Calu3 (cell line): ENCODE measurements at places on chromosomes 11 and 22.

GRCh38 chr11:48017105-48017830 is 36.9 kb downstream of the PTPRJ start:
- no peak for DNase-seq

GRCh38 chr22:49632199-49633009 is 195.3 kb downstream of the BRD1 start:
- peak; percentile 80 for DNase-seq

- DNase-seq, result no peak
Measured at GRCh38 chr11:69870766-69871165, 51.5 kb upstream of the FGF3 start.

DNA sequence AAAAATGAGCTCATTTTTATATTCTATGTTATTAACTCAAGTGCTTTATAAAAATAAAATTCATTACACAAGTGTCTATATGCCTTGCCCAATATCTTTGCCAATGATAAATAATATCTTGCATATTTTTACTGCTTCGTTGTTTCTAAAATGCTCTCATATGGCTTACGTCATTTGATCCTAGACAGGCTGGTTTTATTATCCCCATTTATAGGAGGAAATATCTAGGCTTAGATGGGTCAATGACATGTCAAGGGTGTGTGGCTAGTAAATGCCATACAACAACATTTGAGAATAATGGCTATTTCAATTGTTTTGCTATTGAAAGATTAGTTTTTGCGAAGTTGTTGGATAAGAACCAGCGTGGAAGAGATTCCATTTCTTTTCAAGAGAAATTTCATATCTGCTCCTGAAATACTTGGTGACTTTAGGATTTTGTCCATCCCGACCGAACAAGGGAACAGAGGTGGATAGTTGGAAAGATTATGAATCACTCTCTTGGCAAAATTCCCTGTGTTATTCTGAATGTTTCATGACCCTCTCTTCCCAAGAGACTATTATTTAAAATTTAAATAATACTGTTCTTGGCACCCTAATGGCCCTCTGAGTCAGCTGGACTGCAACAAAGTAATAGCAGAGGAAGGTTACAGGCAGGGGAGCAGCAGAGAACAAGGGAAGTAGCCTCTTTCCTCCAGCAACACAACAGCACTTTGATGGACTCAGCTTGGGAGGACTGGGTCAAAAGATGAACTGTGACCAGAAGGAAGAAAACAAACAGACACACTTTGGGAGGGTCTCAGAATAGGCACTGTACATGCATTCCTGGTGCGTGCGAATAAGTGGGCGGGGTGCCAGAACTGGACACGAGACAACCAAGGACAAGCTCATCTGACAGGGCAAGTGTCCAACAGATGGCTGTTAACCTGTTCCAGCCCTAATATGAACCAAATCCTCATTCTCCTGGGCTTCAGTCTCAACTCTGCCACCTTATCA is 94.5 kb downstream of the ME3 start:
- peak; percentile 41 for DNase-seq

GRCh38 chr11:65506772-65507505 is 8.1 kb downstream of the MALAT1 start:
- DNase-seq, result peak; percentile 43

DNA sequence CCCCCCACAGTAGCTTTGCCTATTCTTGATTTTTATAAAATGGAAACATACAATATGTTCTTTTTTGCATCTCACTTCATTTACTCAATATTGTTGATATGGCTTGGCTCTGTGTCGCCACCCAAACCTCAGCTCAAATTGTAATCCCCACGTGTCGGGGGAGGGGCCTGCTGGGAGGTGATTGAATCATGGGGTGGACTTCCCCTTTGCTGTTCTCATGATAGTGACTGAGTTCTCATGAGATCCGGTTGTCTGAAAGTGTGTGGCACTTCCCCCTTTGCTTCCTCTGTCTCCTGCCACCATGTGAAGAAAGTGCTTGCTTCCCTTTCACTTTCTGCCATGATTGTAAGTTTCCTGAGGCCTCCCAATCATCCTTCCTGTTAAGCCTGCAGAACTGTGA is 431.3 kb downstream of the MN1 start:
- no peak for DNase-seq

- DNase-seq, result peak; percentile 43
Measured at GRCh38 chr11:25981998-25982397, 349.9 kb upstream of the ANO3 start.

- no peak for DNase-seq
Measured at GRCh38 chr11:46560300-46560991, 33.4 kb downstream of the AMBRA1 start.

- no peak for DNase-seq
Measured at GRCh38 chr22:19176175-19176643, 2.3 kb downstream of the SLC25A1 start.

DNA sequence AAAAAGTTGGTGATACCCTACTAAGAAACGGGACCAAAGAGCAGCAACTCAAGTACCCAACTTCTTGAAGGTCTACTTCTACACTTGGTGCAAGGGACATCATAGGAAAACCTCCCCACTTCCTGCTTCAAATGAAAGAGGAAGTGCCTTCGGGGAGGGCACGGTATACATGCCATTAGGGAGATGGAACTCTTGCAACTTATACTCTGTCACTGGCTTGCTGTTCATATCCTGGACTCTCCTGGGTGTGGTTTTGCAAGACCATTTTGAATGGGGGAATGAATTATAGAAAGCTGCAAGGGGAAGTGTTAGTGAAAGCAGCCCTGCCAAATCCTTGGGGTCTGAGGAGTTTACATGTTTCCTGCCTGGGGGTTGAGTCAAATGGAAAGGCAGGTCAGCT is 41.9 kb downstream of the CSNK2A3 start:
- no peak for DNase-seq

DNA sequence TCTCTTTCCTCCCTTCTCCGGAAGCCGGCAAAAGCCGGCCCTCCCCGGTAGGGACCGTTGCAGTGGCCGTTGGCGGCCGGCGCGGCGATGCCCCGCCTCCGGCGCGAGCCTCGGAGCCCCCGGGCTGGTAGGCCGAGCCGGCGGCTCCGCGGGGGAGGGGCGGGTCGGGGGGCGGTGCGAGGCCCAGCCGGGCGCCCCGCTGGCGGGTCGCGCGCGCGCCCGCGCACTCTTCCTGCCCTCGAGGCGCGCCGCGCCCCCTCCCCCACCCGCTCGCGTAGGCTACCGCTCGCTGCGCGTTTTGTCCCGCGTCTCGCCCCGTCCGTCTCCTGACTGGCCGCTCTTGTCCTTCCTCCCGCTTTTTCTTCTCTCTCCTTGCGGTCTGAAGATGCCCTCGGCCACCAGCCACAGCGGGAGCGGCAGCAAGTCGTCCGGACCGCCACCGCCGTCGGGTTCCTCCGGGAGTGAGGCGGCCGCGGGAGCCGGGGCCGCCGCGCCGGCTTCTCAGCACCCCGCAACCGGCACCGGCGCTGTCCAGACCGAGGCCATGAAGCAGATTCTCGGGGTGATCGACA is 591 bp downstream of the CAPRIN1 start:
- DNase-seq, result peak; percentile 95

GRCh38 chr11:134449713-134450112 is 37.7 kb upstream of the B3GAT1 start:
- no peak for DNase-seq

DNA sequence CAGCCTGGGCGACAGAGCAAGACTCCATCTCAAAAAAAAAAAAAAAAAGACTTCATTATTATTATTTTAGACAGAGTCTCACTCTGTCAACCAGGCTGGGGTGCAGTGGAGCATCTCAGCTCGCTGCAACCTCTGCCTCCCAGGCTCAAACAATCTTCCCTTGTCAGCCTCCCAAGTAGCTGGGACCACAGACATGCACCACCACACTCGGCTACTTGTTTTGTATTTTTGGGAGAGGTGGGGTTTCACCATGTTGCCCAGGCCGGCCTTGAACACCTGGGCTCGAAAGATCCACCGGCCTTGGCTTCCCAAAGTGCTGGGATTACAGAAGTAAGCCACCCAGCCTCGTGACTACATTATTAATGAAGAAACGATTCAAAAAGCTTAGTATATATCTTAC is 5.3 kb upstream of the TYMP start:
- DNase-seq, result no peak

GRCh38 chr22:30381264-30381663 is 5.9 kb downstream of the RNF215 start:
- no peak for DNase-seq

GRCh38 chr11:78748918-78749690 is 174.4 kb upstream of the NARS2 start:
- DNase-seq, result no peak

GRCh38 chr11:16280256-16280682 is 76.1 kb downstream of the SOX6 start:
- peak; percentile 79 for DNase-seq

DNA sequence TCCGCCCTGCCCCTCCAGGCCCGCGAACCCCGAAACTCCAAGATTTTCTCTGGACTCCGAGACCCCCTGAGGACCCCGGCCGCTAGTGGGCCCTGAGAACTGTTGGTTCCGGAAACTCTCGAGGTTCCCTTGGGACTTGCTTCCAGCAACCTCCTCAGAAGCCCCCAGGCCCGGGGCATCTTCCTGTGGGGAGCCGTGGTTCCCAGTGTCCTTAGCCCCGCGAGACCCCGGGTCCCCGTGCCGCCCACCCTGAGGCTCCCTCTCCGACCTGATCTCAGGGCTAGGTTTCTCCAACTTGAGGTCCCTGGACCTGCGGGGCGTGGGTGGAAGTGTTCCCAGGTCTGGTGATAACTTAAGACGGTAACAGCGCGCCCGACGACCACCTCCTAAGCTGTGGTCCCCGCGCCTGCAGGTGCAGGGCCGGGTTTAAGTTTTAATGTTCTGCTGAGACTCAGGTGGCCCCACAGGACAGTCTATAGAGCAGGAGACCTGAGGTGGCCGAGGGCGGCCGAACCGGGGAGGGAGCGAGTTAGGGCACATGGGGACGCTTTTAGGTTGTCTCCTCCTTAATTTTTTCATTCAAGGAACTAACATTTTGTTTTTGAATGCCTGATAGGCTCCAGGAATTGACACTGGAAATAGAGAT is 720 bp downstream of the FAM118A start:
- DNase-seq, result no peak

- DNase-seq, result no peak
Measured at GRCh38 chr22:37433786-37434185, 6.5 kb upstream of the ELFN2 start.

- DNase-seq, result no peak
Measured at GRCh38 chr11:112294688-112295340, 34.2 kb upstream of the PLET1 start.

DNA sequence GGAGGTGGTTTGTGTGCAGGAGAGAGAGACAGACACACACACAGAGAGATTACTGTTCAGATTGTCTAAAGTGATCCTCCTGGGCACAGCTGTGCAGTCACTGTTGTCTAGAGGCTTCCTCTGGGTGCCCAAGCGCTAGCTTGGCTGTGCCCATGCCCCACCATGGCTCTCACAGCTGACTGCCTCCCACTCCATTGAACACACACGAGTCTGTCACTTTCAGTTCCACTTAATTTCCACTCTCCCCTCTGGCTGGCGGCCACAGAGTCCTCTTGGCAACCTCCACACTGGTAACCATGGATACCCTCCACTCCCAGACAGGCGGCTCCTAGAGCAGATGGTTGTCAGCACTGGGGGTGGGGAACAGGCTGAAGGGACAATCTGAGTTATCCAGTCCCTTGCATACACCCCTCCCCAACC is 29.1 kb downstream of the MAP6 start:
- DNase-seq, result no peak

GRCh38 chr22:43230971-43231723 is 44.2 kb upstream of the TTLL12 start:
- DNase-seq, result peak; percentile 81

GRCh38 chr22:45318168-45318557 is 8.4 kb downstream of the FAM118A start:
- DNase-seq, result peak; percentile 56

- DNase-seq, result no peak
Measured at GRCh38 chr11:69358398-69359020, 64.6 kb downstream of the MYEOV start.

GRCh38 chr11:109821511-109821910 is 271.7 kb upstream of the ZC3H12C start:
- no peak for DNase-seq

DNA sequence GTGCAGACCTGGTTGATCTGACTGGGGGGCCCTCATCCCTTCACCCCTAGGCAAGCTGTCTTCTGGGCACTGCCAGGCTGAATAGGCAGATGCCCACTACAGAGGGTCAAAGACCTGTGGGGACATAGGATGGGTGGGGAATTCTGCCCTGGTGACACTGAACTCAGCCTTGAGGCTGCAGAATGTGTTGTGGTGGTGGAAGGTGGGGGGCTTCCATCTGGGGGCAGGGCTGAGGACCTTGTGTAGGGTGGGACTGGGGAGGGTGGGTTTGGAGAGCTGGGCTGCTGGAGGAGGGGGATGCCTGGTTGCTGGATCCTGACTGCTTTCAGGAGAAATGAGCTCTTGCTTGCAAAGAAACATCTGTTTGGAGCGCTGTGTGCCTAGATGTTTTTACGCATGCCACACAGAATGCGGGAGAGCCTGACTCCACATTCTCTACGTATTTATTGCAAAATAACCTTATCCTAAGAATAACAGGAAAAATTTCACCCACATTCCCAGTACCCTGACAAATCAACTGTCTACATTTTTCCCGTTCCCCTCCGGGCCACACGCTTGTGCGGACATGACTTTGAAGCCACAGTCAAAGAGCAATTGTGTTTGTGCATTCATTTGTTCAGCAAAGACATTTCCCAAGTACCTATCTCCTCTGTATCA is 18.3 kb downstream of the SMIM38 start:
- no peak for DNase-seq

DNA sequence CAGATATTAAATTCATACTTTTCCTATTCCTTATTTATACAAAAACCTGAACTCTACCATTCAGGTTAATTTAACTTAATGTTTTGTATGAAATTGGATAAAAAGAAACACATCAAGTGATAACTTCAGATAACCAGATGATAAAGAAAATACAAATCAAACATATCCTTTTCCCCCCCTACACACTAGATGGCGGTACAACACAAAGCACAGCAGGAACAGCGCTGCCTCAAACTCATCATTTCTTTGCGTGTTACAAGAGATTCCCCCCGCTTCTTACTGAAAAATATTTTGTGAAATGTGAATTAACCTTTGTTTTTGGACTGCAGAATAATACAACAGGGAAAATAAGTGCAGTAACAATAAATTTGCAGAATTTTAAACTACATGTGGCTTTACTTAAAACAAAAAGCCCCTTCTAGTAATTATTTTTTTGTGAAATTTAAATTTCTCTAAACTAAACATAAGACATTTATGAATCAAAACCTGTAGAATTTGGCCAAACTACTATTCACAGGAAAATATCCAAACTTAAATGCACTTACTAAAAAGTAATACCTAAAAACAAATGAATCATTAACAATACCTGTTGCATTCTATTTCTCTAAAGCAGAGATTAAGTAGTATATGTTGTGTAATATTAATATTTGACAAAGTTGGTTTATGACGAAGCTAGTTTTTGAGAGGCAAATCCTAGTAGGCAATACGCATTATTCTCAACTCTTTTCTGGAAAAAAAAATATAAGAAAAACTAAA is 74.4 kb downstream of the ARHGAP32 start:
- DNase-seq, result peak; percentile 49
